NCI-H1417 treated with DMSO at 0.1 percent for 48 hours (cell line): ENCODE measurements at places on chromosomes 7 and 10.

DNA sequence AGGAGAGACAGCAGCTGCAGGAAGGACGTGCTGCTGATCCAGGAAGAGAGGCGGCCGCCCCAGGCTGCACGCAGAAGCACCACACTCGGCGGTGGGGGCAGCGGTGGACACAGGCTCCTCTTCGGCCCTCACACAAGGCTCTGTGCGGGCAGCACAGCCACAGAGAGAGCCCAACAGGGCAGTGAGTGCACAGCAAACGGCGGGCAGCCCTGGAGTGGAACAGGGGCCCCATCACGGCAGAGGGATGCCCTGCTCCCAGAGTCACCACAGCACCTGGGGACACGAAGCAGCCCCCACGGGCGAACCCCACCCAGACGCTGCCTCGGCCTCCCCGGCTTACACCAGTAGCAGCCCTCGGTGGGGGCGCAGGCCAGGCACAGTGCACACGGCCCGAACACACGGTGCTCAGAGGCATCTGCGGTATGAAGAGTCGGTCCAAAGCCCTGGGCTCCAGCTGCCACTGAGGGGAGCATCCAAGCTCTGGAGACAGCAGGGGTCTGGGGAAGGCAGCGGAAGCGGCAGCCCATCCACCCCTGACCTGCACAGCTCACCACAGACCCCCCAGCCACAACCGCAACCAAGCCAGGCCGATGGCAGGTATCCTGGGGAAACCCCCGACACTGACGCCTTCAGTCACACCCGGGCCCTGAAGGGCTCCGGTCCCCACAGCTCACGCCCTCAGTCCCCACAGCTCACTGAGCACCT lies 16.8 kb downstream of the NUDT1 start:
- no peak for DNase-seq

GRCh38 chr7:84271543-84271942 lies 77.0 kb upstream of the SEMA3A start:
- DNase-seq: no peak

GRCh38 chr10:53233749-53234148 lies 461.2 kb upstream of the MBL2 start:
- DNase-seq: no peak

- no peak for DNase-seq
Measured at GRCh38 chr7:32143301-32143700, 73.1 kb upstream of the PDE1C start.

DNA sequence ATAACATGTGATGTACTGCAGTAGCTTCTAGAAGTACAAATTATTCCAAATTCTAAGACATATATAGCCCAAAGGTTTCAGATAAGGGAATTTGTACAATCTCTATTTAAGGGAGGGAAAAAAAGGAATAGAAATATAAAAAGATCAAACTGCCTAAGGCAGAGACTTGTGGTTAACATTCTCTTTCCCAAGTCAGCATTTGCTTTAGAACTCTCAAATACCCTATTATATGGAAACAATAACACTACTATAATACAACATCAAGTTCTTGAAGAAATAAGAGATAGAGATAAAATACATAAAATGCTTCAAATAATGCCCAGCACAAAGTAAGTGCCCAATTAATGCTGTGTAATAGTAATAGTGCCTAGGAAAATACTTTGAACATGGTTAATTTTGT lies 123.1 kb downstream of the CRPPA start:
- DNase-seq: no peak

DNA sequence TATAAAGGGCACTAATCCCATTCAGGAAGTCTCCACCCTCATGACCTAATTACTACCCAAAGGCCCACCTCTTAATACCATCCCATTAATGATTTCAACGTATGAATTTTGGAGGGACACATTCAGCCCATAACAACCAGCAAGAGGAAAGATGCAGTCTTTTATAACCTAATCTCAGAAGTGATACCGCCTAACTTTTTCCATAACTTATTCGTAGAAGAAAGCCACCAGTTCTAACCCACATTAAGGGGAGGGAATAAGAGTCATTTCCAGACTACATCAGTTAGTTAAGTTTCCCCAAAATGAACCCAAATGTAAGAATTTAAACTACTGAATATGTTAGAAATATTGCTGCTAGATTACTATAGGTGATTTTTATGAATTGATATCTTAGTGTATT lies 32.1 kb upstream of the LHFPL3 start:
- no peak for DNase-seq

GRCh38 chr7:6166443-6166891 lies 106.0 kb downstream of the CYTH3 start:
- no peak for DNase-seq

GRCh38 chr7:95002775-95003174 lies 95.4 kb downstream of the PPP1R9A start:
- DNase-seq: no peak

DNA sequence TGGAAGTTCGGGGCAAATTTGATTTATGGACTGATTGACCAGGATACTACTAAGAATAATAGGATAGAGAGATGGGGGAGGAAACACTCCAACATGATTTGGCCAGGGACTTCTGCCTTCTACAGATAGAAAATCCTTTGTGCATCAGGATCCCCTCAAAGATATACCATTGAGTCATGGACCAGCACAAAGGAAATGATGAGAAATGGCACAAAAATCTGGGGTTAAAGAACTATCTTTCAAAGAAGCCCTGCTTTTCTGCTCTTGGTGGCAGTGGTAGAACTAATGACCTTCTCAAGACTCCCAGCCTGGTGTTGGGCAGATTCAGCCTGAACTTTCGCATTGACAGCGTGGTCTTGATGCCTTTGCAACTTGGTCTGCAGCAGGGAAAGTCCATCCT lies 27.6 kb upstream of the LAMB1 start:
- no peak for DNase-seq

GRCh38 chr7:148436571-148436970 lies 154.0 kb upstream of the C7orf33 start:
- DNase-seq: no peak

DNA sequence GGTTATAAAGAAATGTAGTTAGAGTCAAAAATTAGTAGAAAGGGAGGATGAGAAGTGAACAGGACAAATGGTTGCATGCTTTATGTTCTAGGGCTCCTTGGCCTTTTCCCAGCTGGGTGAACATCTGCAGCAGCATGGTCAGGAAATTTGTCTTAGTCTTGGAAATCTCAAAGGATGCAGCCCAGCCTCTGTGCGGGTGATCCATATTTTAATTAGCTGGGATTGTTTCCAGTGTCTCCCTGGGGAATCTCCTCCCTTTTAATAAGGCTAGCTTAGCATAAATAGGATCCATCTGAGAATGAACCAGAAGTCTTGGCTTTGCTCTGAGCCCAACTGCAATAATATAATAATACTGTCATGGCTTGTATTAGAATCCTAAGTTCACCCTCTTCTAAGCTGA lies 198.3 kb downstream of the PRKG1 start:
- DNase-seq: no peak

GRCh38 chr7:97580205-97580604 lies 151.7 kb upstream of the TAC1 start:
- DNase-seq: no peak

- no peak for DNase-seq
Measured at GRCh38 chr7:91633013-91633441, 247.5 kb downstream of the MTERF1 start.

- no peak for DNase-seq
Measured at GRCh38 chr10:132653721-132654120, 116.1 kb downstream of the INPP5A start.

DNA sequence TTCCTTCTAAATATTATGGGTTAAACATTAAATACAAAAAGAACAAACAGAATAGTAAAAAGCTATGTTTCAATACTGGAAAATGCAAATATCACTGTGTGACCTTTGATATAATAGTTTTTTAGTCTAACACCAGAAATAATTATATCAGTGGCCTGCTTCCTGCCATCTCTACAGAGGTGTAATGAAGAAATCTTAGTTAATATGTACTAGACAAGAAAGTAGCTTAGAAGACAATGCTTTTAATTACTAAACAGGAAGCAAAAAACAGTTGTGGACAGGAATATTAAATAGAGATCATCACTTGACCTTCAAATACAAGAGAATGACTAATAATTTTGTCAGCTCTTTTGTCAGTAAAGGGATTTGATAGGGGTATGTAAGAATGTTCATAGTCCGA lies 47.4 kb upstream of the LRRN3 start:
- DNase-seq: no peak

GRCh38 chr7:22411977-22412693 lies 55.2 kb upstream of the RAPGEF5 start:
- DNase-seq: no peak

DNA sequence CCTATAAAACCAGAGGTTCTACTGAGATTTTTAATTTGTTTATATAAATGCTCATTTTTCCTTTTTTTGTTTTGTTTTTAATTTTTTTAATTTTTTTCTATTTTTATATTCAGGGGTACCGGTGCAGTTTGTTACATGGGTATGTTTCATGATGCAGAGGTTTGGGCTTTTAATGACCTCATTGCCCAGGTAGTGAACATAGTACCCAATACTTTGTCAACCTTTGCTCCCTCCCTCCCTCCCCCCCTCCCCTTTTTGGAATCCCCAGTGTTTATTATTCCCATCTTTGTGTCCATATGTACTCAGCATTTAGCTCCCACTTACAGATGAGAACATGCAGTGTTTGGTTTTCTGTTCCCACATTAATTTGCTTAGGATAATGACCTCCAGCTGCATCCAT lies 94.4 kb upstream of the NEBL start:
- no peak for DNase-seq

GRCh38 chr10:88889559-88890337 lies 9.7 kb downstream of the STAMBPL1 start:
- no peak for DNase-seq

DNA sequence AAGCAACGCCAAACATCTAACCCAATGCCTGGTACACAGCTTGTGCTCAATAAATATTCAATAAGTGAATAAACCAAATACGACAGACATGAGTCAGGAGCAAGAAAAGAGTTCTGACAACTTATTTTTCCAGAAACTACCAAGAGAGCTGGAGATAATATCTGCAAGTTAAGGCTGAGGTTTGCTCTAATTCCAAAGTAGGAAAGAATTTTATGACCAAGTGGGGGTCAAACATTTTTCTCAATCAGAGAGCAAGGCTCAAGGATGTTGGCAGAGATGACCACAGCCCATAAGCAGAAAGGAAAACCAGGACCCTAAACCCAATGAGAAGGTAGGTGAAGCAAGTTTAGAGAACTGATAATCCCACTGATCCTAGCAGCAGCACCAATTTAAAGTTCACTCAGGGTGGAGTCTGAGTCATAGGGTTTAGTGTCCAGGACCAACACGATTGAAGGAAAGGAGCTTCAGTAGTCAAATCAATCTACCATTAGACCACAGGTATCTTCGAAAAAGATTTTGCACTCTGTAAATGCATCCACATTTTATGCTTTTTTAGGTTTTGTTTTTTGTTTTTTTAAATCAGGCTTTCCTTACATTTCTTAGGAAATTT lies 49.3 kb upstream of the KCNIP2 start:
- no peak for DNase-seq

DNA sequence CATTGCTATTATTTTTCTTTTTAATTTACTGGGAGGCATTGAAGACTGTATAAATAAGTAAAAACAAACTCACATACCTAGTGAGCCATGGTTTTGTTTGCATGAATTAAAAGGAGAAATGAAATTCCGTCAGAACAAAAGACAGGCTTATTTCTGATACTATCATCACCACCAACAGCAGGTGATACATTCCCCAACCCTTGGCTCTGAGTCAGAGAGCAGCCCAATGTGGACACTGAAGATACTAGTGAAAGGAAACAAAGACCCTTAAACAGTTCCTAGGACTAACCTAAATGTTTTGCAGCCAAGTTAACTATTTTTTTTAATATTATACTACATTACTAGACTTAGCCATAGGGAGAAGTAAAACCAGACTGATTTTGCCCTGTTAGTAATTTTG lies 31.6 kb downstream of the CHRM2 start:
- DNase-seq: no peak

- DNase-seq: no peak
Measured at GRCh38 chr10:91601212-91601611, 31.7 kb downstream of the PPP1R3C start.

GRCh38 chr10:85611746-85612377 lies 754.7 kb downstream of the GRID1 start:
- DNase-seq: no peak

DNA sequence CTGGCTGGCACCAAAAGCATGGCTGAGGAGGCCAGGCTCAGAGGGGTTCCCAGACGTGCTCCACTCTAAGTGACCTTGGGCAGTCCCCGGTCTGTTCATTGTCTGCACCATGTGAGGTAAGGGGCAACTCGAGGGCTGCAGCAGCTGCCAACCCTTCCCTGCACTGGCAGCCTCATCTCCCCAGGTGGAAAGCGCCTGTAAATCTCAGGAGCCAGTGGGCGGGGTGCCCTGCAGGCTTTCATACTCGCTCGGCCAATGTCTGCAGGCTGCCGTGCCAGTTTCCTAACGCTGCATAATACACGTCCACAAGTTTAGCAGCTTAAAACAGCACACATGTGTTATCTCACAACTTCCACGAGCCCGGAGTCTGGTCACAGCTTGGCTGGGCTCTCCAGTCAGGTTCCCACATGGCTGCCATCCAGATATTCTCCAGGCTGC lies 12.6 kb upstream of the GDF10 start:
- DNase-seq: no peak

DNA sequence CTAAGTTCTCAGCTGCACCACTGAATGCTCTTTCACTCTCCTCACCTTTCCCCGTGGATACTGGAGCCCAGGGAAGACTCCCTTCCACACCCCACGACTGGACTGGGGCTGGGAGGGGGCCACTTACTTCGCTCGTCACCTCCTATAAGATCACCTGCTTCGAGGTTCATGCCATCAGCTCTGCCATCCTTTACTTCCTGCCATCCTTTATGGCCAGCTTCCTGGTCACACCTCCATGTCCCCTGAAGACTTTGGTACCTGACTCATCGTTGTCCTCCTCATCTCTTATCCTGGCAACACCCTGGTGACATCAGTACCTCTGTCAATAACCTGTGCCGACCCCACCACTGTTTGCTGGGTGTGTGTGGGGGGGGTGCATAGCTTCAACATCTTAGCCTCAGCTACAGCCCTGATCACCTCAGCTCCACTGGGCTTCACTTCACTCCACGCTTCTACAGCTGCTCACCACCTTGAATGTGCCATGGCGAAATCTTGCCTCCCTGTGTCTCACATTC lies 8.7 kb upstream of the VDAC2 start:
- no peak for DNase-seq

DNA sequence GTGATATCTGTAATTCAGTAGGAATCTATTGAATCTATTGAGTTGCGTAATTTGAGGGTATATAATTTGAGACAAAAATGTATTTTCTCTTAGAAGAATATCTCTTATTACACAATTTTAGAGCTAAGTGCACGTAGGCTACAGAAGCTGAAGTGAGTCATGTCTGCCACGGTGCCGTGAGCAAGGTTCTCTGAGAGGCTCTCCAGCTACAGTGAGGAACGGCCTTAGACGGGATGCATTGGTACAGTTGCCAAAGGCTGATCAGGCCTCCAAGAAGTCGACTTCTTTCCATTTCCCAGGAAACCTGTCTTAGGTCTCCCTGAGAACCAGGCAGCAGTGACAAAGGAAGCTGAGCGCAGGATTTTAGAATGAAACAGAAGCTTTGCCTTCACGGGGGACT lies 28.6 kb downstream of the TCERG1L start:
- DNase-seq: no peak

GRCh38 chr10:16964576-16965343 lies 147.5 kb upstream of the RSU1 start:
- no peak for DNase-seq

- no peak for DNase-seq
Measured at GRCh38 chr10:2839081-2839725, 228.1 kb upstream of the PFKP start.
